ENCODE measurements at places on chromosomes 2 and 18.

DNA sequence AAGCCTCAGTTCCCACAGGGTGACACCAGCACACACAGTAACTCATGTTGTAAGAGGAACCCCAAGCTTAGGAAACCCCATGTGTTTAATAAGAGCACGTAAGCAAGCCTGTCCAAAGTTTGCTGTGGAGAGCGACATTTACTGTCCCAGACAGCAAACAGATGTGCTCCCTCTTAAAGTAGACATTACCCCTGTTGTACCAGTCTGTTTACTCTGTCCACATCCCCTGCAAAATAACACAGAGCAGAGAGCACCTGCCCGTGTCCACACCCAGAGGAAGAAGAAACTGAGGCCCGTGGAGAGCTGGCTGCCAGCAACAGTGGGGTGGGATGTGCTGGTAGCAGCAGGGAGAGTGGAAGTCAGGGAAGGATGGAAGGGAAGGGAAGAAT, 243.5 kb downstream of the GBX2 start:
- DNase-seq = no peak

DNA sequence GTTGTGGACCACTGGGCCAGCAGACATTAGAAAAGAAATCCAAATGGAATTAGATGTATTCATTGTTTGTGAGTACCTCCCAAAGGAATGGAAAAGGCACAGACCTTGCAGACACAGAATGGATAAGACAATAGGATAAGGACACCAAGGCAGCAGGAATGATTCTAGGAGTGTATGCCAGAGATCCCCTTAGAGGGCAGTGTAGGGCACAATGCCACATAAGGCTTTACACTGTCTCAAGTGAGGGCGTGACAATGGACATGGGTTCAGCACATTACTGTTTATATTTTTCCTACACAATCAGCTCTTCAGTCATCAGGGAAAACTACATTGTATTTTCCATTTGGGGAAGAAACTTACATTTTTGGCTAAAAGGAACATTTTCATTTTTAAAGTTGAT, 250.9 kb downstream of the PTH2R start:
- no peak for DNase-seq

DNA sequence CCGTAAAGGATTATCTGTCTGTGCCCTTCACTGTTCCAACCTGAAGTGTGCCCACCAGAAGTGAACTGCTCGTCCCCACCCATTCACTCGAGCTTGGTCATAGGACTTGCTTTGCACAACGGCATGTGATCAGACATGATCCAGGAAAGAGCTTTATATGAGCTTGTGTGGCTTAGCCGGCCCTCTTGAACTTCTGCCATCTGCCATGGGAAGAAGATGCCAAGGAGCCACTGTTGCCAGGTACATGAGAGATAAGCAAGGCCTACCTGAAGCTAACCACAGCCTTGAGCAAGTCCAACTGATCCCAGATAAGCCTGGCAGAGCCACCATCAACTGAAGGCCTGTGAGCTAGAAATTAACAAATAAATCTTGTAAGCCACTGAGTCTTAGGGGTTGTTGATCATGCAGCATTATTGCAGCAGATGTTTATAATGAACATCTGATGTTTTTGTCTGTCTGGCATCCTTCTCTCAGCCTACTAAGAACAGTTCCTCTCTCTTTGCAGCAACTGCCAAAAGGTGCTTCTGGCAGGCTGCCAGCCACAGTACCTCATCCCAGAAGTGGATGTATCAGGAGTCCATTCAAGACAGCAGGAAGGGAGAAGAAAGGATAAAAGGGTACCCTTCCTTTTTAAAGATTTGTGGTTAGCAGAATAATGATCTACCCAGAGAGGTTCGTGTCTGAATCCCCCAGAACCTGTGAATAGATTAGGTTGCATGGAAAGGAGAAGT, 16.8 kb downstream of the DBI start:
- no peak for DNase-seq

GRCh38 chr2:46921676-46922448, 6.3 kb upstream of the MCFD2 start:
- no peak for DNase-seq

DNA sequence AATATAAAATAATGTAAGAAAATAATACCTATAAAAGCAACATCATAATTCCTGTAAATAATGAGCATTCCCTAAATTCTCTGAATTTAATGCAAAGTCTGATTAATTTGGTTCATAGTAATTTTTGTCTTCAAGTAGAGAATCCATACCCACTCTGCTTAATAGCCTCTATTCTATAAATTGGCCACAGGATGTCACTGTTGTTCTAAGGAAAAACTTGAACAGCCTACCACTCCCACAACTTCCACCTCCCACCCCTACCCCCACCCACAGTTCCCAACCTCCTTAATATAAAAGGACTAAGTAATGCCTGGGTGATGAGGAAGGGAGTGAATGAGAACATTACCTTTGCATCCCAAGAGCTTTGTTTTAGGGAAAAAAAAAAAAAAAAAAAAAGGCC, 27.2 kb upstream of the BBS5 start:
- DNase-seq = peak; percentile 2

DNA sequence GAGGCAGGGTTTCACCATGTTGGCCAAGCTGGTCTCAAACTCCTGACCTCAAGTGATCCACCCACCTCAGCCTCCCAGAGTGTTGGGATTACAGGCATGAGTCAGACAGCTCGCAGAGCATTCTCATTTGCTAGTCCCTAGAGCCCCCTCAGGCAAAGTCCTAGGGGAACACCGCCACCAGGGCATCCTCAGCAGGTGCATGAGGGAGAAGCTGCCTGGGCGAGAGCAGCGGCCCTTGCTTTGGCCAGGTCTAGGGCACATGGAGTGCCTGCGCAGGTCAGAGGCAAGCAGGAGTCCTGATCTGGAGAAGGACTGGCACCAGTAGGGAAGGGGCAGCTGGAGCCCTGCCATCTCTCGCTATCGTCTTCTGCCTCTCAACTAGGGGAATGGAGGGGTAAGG, 32.4 kb downstream of the NGEF start:
- DNase-seq = no peak

GRCh38 chr2:80080957-80081356, 223.6 kb downstream of the LRRTM1 start:
- no peak for DNase-seq

DNA sequence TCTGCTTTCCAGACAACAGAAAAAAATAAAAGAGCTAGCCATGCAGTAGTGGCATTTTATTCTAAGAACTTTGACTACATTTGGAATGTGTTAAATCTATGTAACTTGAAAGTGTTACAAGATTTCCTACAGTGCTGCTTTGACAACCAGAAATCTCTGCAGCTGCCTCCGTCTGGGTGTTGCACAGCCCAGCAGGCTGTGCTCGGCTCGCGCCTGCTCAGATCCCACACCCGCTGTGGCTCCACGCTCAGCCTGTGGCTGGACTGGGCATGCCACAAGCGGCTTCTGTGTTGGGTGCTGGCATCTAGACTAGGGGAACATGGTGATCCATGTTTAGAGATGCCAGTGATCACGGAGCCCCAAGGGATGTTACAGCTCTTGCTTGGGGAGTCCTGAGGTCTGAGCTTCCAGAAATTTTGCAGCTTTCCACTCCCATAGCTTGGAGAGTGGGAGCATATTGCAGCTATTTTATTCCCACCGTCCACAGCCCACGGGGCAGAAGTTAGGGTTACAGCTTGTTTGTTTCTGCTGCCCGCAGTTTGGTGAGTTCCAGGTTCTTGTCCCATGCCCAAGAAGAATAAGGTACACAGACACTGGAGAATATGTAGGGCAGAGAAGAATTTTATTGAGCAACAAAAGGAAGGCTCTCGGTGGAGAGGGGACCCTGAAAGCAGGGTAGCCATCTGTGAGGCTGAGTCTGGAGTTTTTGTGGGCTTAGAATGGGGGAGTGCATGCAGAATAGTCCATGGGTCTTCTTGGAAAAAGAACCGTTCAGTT, 44.1 kb downstream of the FAM171B start:
- no peak for DNase-seq

DNA sequence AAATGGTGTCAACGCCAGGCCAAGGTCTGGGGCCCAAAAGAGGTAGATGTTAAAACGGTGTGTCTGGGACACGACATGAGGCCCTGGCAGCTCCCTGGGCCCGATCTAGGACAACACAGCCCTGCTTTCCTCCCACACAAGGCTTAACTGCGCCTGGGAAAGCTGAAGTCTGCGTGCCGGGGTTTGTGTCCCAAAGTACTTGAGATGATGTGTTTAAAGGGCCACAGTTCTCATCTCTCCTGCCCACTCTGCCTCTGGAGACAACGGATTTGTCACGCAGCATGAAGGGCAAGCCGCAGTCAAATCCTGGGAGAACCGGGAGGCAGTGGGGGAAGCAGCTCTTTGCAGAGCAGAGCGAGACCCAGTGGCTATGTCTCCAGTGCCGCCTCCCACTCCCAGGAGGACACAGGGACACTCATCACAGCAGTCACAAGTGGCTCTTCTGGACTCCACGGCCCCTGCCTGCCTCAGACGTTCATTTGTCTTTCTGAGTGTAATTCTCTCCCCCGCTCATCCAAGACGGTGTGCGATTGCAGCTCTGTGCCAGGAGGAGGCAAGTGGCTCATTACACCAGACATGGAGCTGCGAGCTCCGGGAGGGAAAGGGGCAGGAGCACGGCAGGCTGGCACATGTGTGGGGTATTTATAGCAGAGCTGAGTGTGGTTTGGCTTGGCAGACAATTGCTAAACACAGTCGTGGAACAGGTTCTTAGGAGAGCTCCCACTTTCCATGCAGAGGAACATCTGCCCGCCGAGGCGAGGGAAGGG, 57.7 kb upstream of the SEMA4C start:
- no peak for DNase-seq

DNA sequence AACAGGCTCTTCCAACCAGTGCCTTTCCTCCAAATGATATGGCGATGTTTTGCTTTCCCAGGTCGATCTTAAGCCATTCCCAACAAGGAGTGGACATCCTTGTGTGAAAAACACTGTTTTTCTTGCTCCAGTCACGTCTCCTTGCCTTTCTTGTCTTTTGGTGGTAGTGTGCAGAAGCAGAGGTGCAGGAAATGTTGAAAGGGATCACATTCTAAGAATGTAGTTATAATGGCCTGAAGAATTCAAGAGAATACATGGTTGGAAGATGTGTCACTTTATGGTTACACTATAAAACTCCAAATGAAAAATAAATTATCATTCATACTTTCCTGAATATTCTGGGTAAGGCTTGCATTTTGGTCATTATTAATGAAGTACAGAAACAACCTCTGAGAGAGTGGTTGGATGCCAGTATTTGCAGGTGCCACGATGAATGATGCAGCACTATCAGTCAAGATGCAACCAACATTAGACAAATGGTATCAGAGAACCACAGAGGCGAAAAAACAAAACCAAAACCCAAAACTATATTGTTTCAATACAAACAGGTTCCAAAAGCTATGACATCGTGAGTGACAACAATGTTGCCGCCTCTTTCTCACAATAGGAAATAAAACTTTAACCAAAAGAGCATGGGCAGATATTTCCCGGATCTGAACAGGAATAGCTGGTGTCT, 27.5 kb upstream of the POLE4 start:
- DNase-seq = no peak

DNA sequence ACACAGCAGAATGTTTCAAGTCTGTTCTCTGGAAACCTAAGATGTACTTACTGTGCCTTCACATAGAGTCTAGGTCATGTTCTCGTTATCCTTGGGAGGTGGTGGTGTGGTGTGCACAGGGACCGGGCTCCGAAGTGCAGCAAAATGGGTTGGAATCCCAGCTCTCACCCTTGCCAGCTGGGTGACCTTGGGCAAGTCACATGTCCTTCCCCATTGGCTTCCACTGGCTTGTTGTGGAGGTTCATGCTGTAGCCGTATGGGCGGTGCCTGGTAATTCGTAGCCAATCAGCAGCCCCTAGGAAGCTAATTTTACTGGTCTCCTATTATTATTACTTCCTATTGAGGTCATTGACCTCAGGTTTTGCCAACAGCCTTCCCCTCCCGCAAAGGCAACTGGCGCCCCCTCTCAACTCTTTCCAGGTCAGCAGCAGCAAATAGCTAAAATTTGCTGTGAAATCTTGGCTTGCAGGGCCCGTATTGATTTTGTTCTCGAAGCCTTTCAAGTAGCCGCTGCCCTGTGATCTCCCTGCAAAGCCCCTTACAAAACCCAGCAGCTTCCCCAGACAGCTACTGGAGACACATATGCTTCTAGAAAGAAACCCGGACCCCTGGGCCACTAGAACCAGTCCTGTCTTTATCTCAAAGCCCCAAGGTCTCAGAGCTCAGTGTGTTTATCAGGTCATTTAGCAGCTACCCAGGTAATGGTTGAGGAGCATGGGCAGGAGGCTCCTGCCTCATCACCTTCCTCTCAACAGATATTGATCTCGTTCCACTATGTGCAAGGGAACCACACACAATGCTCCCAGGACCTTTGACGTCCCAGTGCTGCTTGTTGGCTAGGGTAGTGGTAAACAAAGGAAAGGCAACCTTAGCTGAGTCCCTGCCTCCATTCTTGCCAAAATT, 66.5 kb upstream of the SLC1A4 start:
- DNase-seq = no peak

DNA sequence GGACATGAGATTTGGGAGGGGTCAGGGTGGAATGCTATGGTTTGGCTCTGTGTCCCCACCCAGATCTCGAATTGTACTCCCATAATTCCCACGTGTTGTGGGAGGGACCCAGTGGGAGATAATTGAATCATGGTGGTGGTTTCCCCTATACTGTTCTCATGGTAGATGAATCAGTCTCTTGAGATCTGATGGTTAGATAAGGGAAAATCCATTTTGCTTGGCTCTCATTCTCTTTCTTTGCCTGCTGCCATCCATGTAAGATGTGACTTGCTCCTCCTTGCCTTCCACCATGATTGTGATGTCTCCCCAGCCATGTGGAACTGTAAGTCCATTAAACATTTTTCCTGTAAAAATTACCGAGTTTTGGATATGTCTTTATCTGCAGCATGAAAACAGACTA, 80.9 kb upstream of the GALNT5 start:
- DNase-seq = no peak

DNA sequence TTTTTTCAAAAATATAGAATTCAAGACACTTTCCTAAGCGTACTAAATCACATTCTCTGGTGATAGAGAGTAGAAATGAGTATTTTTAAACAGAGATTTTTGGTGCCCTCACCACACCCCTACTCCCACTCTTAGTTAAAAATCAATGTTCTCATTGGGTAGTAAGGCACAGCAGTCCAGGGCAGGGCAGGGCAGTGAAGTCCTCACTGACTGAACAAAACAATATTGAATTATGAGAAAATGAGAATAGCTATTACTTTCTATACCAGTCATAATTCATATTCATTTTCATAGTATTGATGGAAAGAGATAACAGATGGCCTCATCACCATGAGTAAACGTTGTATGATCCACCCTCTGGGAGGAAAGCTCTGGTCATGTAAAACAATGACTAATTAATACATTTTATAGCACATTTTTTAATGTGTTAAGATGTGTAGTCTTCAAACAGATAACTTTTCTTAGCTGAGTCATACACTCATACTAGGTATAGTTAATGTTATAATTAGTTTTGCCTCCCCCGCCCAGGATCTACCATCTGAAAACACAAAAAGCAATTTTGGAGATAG, 686.1 kb downstream of the KCNJ3 start:
- no peak for DNase-seq

GRCh38 chr2:128473175-128474035, 154.7 kb upstream of the HS6ST1 start:
- DNase-seq = no peak

GRCh38 chr2:216406826-216407225, 5.5 kb upstream of the SMARCAL1 start:
- DNase-seq = no peak

- no peak for DNase-seq
These were observed 60.3 kb downstream of the TLK1 start for GRCh38 chr2:171100370-171100769.

GRCh38 chr18:55380589-55380988, 207.4 kb downstream of the TCF4 start:
- no peak for DNase-seq

- DNase-seq = no peak
These were observed 12.1 kb downstream of the SERTAD2 start for GRCh38 chr2:64641599-64641998.
